Subcutaneous preadipocyte (primary cell): ENCODE measurements at places on chromosomes 4 and X. TPM values are rescaled to one million over a fixed set of nuclear protein-coding genes. Genes with fewer than 3 reads are reported as not detected.

The GPR173 gene
- total RNA-seq: 3.1 and 3.3 TPM in 2 replicates

The NXF3 gene
- not detected in 2 replicates for total RNA-seq

The PCSK1N gene
- total RNA-seq: 0.20 and 0.37 TPM in 2 replicates

The CT45A1 gene
- total RNA-seq: not detected in 2 replicates

The DMP1 gene
- not detected in 2 replicates for total RNA-seq

The LEF1 gene
- 0.37 and 1.2 TPM in 2 replicates for total RNA-seq
